CD4-positive, alpha-beta memory T cell (primary cell): ENCODE measurements at places on chromosomes 7 and 10. TPM values are rescaled to one million over a fixed set of nuclear protein-coding genes. Genes with fewer than 3 reads are reported as not detected.

The PSD gene
- polyA plus RNA-seq = 2.1 TPM

The PILRB gene
- polyA plus RNA-seq = 5.2 TPM

DNA sequence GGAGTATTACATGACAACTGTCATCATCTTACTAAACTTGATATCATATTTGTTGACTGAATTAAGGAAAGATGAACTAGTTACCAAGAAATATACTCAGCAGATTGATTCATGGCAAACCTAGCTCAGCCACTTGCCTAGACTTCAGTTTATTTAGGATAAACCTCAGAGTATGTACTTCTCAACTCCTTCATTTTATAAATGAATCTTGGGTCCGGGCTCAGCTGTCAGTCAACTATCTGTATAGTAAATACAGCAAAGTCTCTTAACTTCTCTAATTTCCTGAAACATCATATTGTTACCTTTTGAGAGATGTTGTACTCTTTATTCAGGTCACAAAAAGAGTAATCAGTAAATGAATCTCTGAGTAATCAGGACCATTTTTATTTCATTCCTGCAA, 211.0 kb upstream of the KLF14 start:
- H3K27me3 ChIP-seq = no peaks in the 10 kb centered on the region
- no peak for DNase-seq
- H3K4me1 ChIP-seq = peaks cover 93% of the 10 kb centered on the region
- H3K4me3 ChIP-seq = no peak overlapping the region
- H3K27ac ChIP-seq = peak overlapping the region; percentile 77

The PKD1L1 gene
- polyA plus RNA-seq = not detected

GRCh38 chr10:106183041-106183440, 981.5 kb downstream of the SORCS1 start:
- no peak overlapping the region for H3K27ac ChIP-seq
- no peak overlapping the region for H3K4me3 ChIP-seq
- no peaks in the 10 kb centered on the region for H3K36me3 ChIP-seq

DNA sequence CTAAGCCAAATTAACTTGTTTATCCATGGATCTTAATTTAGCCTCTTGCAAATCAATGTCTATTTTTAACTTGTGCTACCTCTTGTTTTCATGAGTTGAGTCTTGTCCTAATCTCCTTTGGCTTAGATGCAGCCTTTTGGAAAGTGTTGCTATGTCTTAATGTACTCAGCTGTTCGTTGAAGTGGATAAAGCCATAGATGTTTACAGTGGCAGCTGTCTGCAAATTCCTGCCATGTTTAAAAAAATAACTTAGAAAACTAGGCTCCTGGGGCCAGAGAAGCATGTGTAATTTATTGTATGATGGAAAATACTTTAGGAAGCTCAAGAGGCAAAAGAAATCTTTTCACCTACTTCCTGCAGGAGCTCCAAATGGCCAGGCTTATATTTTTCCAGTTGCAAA, 253.1 kb upstream of the RHOBTB1 start:
- no peaks in the 10 kb centered on the region for H3K27me3 ChIP-seq
- H3K4me3 ChIP-seq = no peak overlapping the region
- H3K4me1 ChIP-seq = no peaks in the 10 kb centered on the region
- H3K27ac ChIP-seq = no peak overlapping the region
- DNase-seq = no peak
- no peaks in the 10 kb centered on the region for H3K36me3 ChIP-seq

- no peaks in the 10 kb centered on the region for H3K27me3 ChIP-seq
- no peaks in the 10 kb centered on the region for H3K4me1 ChIP-seq
- no peak overlapping the region for H3K4me3 ChIP-seq
- H3K36me3 ChIP-seq = peaks cover 63% of the 10 kb centered on the region
These were observed 22.2 kb upstream of the MCM10 start for GRCh38 chr10:13139150-13139549.

The MNX1 gene
- not detected for polyA plus RNA-seq

The TET1 gene
- polyA plus RNA-seq = 1.0 TPM

The DNAJC12 gene
- polyA plus RNA-seq = not detected
